ENCODE measurements at places on chromosomes 16 and 17.

GRCh38 chr17:64983708-64984107 is 64.4 kb upstream of the LRRC37A3 start:
- DNase-seq: no peak

- no peak for DNase-seq
Observed at GRCh38 chr16:19236561-19237209, 48.8 kb upstream of the CLEC19A start.

GRCh38 chr17:77450742-77451244 is 310.0 kb downstream of the SEC14L1 start:
- DNase-seq: no peak

DNA sequence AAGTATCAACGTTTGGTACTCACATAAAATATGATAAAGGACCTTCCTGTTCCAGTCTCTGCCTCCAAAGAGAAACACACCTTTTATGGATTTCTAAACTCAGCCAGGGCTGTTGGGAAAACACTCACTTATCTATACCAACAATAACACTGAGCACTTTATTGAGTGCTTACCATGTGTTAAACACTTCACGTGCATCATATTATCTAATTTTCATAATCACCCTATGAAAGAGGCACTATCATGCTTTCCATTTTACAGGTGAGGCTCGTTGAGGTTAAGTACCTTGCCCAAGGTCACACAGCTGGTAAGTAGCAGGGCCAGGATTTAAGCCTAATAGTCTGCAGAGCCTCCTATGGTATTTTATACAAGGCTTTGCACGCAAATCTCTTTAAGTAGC is 251.5 kb upstream of the SOX9 start:
- no peak for DNase-seq

DNA sequence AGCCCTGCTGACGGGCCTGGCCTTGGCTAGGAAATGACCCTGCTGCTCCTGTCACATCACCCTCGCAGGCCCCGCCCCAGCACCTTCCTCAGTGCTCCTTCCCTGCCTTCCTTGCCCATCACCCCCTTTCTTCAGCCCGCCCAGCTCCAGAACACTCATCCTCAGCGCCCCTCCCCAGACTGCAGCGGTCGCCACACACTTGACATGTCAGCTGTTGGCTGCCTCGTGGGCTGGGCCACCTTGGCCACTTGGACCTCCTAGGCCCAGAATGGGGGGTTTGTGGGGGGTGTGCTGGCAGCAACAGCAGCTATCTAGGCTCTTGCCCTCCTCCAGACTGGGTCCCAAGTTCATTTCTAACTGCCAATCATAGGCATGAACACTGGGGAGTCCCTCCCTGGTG is 10.6 kb downstream of the ELMO3 start:
- peak; percentile 55 for DNase-seq

DNA sequence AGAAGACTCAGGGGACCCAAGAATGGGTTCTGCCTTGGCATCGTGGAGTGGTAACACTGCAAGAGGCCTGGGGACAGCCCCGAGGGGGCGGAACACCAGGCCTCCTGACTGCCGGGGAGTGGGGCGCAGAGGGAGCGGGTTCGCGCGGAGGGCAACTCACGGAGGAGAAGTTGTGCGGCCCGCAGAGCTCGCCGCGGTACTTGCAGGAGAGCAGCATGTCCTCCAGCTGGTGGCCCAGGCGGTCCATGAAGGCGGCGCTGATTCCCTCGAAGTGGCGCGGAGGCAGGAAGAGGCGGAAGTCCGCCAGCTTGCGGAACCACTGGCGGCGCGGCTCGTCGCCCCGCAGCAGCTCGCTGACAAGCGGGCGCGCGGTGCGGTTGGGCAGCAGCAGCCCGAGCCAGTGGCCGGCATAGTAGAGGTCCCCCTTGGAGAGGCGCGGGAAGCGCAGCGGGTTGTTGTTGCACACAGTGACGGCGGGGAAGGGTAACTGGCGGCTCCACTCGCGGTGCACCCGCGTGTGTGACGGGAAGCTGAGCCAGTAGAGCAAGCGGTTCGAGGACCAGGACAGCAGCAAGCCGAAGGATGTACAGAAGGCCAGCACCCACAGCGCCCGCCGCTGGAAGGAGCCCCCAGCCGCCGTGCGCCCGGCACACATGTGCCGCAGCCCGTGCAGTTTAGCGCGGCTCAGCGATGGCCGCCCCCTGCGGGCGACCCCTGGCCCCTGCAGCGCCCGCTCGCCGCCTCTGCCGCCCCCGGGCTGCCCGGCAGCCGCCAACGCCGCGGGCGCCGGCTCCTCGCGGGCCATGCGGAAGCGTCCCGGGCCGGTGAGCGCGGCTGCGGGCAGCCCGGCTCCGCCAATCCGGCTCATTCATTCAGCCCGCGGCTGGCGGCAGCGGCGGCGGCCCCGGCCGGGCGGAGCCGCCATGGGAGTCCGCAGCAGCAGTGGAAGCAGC is 1.6 kb downstream of the ASIC2 start:
- DNase-seq: peak; percentile 53

GRCh38 chr17:49180303-49180702 is 30.1 kb downstream of the GNGT2 start:
- DNase-seq: peak; percentile 63

- no peak for DNase-seq
Observed at GRCh38 chr16:10120953-10121352, 61.3 kb downstream of the GRIN2A start.

GRCh38 chr16:12758031-12758669 is 45.5 kb downstream of the CPPED1 start:
- no peak for DNase-seq

DNA sequence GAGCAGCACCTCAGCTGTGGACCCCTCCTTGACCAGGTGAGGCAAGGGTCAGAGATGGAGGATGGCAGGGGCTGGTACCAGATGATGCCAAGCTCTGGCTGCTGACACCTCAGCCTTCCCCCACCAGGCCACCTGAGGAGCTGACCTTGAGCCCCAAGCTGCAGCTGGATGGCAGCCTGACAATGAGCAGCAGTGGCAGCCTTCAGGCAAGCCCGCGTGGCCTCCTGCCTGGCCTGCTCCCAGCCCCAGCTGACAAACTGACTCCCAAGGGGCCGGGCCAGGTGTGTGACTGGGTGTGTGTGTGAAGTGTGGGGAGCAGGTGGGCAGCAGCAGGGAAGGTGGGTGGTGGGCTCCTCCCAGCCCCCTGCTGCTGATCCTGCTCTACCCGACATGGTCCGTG is 4.7 kb upstream of the NRN1L start:
- no peak for DNase-seq

DNA sequence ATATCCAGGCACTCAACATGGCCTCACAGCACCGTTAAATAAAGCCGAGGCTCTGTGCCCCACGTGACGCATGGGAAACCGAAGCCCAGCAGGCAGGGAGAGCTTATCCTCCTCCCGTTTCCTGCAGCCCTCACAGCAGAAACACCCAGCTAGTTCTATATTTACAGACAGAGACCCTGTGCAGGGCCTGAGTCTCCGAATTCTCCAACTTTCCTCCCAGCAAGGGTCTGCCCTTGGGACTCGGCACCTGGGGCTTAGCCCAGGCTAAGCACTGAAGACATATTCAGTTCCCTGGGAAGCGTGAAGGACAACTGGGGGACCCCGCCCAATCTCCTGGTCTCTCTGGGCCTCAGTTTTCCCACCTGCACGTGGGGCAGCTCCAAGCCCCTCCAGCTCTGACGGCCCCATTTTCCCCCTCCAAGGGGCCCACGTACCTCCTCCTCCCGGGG is 29.2 kb downstream of the TRPV3 start:
- DNase-seq: peak; percentile 59

DNA sequence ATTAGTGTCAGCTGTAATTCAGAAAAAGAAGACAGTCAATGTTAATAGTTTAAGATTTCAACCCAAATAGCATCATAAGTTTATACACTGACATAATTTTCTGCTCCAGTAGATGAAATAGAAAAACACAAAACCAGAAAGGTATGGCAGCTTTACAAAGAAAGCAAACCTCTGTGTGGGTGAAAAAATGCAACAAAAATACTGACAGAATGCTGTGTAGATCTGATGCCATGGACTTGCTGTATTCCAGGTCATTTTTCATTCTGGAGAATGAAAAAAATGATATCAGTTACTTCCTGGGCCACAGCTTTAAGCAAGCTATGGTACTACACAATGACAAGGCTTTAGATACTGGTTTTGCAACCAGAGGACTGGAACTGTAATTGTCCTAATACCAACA is 116.0 kb downstream of the MAP2K4 start:
- DNase-seq: no peak

GRCh38 chr17:74417178-74418045 is 14.5 kb upstream of the GPRC5C start:
- DNase-seq: no peak

DNA sequence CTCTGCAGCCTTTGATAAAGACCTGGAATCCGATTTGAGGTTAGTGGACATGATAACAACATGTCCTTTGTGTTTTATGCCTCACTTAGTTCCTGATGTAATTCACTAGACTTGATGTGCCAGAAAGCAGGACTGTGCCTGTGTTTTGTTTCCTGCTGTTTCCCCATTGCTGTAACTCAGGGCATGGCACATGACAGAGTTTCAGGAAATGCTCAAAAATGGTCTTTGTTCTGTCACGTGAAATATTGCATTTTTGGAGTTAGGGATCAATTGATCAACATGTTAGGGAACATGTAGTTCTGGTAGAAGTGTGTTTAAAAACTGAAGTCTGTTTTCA is 32.8 kb downstream of the DHX38 start:
- DNase-seq: no peak

- peak; percentile 74 for DNase-seq
Observed at GRCh38 chr17:44219108-44219615, 313 bp downstream of the UBTF start.

GRCh38 chr16:85998171-85998867 is 99.4 kb downstream of the IRF8 start:
- DNase-seq: no peak

DNA sequence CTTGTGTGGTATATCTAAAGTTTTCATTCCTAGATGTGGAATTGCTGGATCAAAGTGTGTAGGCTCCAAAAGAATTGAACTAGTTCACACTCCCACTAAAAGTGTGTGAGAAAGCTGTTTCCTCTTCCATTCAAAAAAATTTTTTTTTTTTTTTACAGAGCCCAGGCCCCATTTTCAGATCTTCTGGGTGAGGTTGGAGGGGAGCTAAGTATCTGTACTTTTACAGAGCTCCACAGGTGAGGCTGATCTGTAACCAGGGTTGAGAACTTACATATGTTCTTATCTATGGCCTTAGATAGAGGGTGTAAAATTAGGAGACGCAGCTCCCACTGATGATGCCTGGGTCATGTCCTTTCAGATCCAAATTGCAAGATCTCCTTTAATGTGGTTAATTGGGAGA is 31.9 kb downstream of the HLF start:
- DNase-seq: no peak

GRCh38 chr17:43740541-43740940 is 18.1 kb downstream of the SOST start:
- DNase-seq: no peak

GRCh38 chr17:82935966-82936767 is 96.3 kb upstream of the ZNF750 start:
- DNase-seq: peak; percentile 46

DNA sequence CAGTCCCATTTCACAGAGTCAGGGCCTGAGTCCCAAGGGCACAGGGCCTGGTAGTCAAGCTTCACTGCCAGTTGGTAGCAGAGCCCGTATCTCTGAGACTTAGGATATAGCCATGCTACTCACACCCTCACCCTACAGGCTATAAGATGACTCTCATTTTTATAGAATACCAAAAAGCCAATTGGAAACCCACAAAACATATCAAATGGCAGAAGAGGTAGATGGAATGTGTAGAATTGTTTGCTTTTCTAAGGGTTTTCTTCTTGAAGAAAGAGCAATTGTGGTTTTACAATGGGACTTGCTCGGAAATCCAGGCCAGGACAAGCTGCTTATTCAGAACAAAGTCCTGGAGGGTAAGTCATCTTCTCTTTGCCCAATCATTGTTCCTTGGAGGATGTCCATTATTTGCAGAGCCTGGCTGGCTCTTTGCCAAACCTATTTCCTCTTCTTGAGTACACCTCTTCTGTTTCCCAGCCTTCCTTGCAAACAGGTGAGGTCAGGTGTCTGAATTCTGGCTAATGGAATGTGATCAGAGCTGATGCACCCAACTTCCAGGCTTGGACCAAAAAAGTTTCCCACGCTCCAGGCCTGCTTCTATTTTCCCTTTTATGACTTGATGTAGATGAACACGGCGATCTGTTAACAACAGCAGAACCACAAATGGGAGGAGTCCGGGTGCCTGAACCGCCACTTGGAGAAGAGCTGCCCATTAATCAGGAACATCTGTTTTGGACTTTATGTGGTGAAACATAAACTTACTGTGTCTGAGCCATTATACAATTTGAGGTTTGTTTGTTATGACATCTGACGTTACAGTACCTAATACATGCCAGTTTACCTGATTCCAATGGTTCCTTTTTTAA is 16.9 kb upstream of the CCL22 start:
- no peak for DNase-seq

DNA sequence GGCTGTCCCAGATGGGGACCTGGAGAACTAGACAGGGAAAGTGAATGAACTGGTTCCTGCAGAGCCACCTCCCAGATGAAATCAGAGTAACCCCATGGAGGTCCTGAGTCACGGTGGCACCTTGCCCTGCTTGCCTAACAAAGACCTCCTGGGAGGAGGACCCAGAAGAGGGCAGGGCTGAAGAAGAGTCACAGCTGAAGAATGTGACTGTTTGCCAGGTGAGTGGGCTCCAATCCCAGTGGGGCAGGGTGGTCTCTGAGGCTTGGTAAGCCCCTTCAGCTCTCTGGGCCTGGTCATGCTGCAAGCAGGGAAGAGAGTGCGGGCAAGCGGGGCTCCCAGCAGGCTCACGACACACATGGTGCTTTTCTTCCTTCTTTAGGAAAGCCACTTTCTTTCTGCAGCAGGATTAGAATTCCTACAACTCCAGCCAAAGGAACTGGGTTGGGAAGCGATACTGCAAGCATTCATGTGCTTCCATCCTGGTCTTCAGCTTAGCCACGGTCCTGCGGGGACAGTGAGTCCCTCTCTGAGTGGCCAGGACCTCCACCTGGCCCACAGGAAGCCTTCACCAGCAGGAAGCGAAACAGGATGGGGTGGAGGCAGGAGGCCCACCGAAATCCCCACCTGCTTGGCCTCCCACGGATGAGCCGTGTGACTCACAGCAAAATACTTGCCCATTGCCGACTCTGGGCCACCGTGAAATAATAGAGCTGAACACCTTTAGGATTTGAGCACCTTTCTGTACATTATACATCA is 4.3 kb downstream of the C16orf74 start:
- no peak for DNase-seq

DNA sequence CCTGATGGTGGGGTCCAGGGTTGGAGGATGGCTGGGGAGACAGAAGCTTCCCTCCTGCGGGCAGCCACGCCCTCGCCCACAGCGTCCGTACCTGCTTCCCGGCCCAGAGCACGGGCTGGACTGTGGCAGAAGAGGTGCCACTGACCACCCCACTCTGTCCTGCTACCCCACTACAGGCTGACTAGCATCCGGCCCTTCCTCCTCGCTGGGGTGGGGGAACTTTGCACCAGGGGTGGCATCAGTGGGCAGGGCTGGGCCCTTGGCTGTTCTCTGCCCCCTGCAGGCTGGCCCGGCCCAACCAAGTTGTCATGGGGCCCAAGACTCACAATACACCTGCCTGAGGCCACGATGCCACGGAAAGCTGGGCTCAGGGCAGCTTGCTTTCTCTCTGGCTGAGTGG is 73.0 kb downstream of the KLHDC4 start:
- DNase-seq: no peak

- no peak for DNase-seq
Observed at GRCh38 chr16:69193855-69194254, 6.9 kb downstream of the SNTB2 start.

DNA sequence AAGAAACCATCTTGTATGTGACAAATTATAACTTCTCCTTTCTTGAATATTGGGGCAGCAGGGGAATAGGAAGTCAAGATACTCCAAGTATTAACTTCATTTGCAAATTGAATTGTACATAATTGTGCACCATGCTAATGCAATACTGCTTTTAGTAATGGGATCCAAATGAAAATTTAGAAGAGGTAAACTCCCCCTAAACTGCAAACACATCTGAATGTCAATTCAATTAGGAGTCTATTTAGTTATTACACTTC is 4.5 kb downstream of the STAT5B start:
- DNase-seq: no peak
